Brain pericyte (primary cell): ENCODE measurements at places on chromosomes 1 and 21.
A peak's percentile ranks its signal among the peaks of the same experiment; 100 is the strongest.

DNA sequence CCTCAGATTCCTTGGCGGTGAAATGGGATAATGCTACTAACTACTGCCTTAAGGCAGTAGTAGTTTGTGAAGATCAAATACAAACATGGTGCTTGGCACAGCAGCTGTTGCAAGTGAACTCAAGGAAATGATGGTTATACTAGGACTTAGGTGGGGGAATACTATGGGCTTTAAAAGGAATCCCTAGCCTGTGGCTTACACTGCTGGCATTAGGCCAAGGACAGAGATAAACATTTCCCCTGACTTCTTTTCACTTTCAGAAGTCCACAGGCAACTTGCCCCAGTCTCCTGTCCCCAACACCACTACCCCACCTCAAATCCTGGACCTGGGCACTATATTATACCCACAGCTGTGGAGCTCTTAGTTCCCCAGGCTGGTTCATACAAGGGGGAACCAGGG, 13.1 kb upstream of the VAMP4 start:
- no peak for DNase-seq

GRCh38 chr1:18722270-18722669, 91.6 kb downstream of the PAX7 start:
- no peak for DNase-seq

DNA sequence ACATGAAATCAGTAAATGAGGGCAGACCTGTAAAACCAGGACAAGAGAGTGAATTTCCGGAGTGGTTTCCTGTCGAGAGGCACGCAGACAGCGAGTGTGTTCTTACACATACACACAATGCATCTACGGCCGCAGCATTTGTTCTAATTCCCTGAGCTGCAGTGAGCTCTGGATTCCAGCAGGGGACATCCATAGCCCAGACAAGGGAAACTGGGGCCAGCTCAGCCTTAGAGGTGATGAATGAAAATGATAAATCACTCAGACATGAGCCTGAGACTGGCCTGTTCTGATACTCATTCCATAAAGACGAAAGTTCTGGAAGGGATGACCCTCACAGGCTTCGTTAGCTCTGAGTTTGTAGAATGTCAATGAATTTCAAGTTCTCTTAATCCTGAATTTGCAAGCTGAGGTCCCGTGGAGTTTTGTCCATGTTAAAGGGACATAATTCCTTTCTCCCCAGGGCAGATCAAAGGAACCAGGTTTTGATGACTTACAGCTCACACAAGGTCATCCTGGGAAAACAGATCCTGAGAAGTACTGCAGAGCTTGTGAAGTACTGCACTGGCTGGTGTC, 207.9 kb upstream of the C1orf87 start:
- DNase-seq, result peak; percentile 70

- DNase-seq, result no peak
These were observed 93.4 kb downstream of the DIRAS3 start for GRCh38 chr1:67957066-67957465.

- no peak for DNase-seq
These were observed 22.0 kb downstream of the GNAI3 start for GRCh38 chr1:109570414-109570813.
